ENCODE measurements at places on chromosomes 11 and 22.

DNA sequence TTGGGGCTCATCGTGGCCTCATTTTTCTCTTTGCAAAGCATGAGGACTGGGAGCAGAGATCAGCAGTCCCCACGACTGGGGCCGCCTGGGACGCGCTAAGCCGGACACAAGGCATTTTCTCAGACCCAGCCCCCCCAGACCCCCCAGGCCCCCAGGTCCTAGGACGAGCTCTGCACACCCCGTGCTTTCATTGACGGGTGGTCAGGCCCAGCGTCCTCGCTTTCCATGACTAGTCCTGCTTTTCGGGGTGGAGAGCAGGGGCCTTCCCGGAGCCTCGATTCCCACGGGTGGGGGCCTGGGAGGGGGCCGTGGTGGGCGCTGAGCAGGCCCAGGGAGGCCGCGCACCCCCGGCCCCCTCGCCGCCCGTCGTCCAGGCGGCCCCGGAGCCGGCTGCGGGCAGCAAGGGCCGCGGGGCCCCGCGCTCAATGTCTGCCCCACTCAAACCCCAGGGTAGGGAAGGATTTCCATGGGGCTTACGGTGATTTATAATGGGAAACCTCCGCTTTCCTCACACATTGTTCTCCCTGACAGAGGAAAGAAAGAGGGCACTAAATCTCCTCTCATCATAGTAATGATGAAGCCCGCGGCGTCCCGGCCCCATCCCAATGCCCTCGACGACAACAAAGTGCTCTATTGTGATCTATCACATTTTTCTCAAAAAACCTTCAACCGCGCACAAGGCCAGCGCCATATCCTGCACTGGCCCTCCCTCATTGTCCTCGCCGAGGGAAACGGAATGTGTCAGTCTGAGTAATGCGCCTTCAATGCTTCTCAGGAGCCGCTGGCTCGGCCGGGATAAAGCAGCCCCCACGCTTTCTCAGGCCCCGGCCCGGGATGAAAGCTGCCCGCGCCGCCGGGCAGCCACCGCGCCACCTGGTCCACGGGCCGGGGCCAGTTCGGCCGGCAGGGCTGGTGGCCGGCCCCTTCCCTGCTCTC is 10.4 kb upstream of the LINC01488 start:
- no peak for DNase-seq

GRCh38 chr22:30314915-30315314 is 11.8 kb downstream of the TBC1D10A start:
- peak; percentile 34 for DNase-seq

DNA sequence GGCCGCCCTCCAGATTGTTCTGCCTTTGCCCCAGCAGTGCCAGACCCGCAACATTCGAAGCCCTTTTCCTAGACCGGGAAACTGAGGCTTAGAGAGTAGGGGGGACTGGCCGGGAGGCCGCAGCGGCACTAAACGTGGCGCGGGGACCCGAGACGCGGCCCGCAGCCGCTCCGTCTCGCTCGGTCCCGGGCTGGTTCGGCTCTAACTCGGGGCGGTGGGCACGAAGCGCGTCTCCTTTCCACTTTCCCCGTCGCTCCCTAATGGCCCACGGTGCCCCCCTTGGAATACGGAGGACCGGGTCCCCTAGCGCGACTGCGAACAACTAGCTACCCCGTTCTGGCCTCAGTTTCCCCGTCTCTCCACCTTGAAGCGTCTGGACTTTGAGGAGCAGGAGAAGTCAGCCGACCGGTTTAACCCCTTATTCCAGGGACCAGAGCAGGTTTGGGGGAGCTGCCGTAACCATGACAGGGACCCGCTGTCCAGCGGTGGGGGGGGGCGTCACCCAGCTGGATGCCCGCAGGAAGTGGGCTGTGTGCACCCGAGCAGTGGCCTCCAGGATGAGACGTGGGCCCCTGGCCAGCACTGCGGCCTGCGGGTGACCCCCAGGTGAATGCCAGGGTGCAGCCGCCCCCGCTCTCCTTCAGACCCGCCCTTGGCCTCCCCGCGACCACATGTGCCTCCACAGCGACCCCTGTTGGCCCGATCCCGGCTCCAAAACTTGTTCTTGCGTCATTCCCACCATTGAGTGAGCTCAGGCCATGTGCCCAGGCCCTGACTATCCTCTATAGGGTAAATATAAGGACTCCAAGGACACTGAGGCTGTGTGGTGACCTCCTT is 1.1 kb downstream of the CDC42EP1 start:
- peak; percentile 62 for DNase-seq

- DNase-seq, result no peak
These were observed 1154.3 kb downstream of the FAM181B start for GRCh38 chr11:81579339-81579738.

- no peak for DNase-seq
These were observed 151.4 kb downstream of the BLID start for GRCh38 chr11:121964591-121964990.

DNA sequence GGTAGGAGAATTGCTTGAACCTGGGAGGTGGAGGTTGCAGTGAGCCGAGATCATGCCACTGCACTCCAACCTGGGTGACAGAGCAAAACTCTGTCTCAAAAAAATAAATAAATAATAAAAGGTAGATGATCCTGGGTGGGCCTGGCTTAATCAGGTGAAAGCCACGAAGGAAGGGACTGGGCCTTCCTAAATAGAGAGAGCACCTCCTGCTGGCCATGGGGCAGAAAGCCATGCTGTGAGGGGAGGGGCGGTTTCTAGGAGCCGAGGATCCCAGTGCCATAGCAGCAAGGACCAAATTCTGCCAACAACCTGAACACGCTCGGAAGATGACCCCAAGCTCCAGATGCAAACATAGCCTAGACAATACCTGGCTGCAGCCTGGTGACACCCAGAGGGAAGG is 24.5 kb upstream of the DGKZ start:
- no peak for DNase-seq

- DNase-seq, result no peak
These were observed 58.8 kb downstream of the MCM5 start for GRCh38 chr22:35458547-35459422.

- no peak for DNase-seq
These were observed 291.5 kb downstream of the SWAP70 start for GRCh38 chr11:9955391-9955790.

DNA sequence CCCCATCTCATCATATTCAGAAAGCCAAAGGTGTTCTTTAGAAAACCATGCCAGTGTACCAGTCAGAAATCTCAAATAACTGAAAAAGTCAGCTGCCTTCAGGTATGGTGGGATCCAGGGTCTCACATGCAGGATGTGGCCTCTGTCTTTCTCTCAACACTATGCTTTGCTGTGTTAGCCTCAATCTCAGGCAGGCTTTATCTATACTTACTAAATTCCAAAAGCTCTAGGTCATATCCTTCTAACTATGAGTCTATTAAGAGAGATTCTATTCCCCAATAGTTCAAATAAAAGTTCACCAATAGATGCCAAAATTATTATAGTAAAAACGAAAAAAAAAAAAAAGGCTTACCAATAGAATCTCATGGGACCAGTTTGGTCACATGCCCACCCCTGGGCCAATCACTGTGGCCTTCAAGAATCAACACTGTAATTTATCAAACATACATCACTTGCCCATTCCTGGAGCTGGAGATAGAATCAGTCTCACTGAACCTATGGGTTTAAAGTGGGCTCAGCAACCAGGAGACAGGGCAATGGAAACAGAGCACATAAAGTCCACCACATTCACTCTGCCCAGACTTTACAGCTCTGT is 38.0 kb upstream of the APLNR start:
- DNase-seq, result no peak

DNA sequence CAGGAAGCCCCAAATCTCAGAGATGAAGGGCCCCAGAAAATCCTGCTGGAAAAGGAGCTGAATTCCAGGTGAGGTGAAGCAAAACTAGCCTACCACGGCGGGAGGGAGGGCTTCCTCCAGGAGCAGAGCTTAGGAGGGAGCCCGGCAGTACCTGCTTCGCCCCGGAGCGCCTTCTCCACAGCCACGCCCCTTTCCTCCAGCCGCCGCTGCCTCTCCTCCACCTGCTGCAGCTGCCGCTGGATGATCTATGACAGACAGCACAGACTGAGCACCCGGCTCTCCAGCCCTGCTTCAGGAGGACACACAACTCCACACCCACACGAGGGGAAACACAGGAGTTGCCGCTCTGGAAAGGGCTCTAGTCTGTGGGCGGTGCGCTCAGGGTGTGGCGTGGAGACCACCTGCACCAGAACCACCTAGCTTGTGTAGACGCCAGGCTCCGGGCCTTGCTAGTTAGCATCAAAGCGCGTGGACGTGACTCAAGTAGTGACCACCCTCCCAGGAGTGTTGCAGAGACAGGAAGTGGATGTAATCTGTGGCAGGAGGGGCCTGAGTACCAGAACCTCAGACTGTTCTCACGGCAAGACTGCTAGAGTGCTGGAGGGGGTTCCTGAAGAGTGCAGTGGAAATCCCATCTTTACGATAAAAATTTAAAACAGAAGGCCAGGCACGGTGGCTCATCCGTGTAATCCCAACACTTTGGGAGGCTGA is 34.6 kb upstream of the BID start:
- DNase-seq, result no peak

DNA sequence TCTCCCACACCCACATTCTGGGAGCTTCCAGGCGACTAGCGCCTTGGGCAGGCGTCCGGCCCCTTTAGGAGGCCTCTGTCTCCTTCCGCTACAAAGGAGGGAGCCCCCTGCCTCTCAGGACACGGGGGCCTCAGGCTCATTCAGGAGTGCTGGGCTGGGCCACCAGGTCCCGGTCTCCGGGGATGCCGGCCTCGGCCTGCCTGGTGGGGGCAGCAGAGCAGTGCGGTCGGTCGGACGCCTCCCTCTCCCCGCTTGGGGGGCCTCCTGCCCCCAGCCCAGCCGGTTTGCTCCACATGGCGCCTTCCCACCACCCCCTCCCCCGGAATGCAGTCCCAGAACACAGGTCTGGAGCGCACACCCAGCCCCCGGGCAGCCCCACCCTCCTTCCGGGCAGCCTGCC is 21.9 kb downstream of the MRPL23 start:
- no peak for DNase-seq

DNA sequence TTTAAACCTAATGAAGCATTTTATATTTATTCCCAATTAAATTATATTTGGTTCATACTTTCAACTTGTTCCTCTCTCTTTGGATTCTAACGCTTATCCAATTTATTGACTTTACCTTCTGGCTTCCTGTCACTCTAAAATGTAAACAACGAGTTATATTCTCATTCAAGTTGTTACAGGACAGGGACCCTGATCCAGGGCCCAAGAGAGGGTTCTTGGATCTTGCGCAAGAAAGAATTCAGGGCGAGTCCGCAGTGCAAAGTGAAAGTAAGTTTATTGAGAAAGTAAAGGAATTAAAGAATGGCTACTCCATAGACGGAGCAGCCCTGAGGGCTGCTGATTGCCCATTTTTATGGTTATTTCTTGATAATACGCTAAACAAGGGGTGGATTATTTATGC is 405.6 kb upstream of the API5 start:
- no peak for DNase-seq

- DNase-seq, result no peak
These were observed 39.3 kb upstream of the APLNR start for GRCh38 chr11:57276169-57276970.
